ENCODE measurements at places on chromosomes 2 and 18.

DNA sequence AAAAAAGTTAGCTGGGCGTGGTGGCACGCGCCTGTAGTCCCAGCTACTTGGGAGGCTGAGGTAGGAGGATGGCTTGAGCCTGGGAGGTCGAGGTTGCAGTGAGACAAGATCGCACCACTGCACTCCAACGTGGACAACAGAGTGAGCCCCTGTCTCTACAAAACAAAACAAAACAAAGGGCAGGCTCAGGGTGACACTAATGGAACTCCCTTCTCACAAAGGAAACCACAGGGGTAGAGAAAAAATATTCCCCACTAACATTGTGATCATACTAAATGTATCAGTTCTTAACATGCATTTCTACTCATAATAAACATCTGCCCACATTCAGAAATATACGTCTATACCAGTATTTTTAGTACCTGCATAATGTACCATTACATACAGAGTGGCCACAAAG, 21.1 kb downstream of the STAM2 start:
- DNase-seq: no peak

DNA sequence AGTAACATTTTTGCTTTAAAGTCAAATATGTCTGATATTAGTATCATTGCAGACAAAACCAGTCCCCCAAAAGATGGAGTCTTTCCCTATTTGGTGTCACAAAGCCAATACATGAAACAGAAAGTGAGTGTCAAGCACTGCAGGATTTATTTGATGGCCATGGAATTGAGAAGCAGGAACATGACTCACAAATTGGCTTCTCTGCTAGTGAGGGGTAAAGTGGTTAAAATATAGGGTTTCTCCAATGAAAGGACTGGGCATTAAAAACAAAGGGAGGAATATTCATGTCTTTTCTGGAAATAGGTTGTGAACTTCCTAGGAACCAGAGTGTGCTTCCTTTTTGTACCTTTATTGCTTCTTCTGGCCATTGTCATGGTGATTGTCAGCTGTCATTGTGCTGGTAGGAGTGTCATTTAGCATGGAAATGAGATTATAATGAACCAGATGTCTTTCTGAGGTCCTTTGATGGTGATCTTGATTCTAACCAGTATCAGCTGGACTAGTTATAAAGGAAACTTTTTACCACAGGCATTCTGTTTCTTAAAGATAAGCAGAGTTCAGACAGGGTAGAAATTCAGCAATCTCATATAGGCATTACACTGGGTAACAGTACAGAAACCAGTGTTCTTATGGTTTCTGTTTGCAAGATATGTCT, 4.1 kb downstream of the REG1B start:
- no peak for DNase-seq

- DNase-seq: no peak
These were observed 39.9 kb downstream of the BUB1 start for GRCh38 chr2:110638004-110638403.

DNA sequence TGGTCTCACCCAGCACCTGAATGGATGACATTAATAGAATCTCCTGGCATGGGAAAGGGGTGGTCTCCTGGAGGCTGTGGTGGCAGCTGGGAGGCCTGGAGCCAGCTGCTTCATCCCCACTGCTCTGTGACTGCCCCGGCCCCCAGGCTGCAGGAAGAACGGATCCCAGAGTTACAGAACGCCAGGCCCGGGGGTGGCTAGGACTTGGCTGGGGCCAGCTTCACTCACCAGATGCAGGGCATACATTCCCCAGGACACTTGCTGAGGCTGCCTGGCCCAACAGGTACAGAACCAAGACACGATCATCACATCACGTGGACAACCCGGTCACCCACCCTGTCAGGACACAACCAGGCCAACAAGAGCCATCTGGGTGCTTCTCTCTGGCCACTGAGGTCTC, 178.6 kb upstream of the SALL3 start:
- no peak for DNase-seq

DNA sequence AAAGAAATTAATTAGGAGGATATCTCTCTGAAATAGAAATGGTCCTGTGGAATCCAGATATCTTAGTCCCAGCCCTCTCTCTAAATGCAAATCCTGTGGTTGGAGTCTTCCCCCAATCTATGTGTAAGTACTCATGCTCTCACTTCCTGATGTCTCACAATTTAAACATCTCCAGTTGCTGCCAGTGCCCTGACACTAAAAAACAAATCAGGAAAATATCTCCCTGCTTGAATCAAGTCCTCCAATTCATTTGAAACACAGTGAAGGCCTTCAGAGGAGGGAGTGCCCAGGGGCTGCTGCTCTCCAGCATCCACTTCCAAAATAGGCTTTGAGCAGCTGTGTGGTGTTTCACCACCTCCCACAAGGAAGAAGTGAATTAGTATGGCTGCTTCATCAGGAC, 413.8 kb downstream of the RAD51AP2 start:
- no peak for DNase-seq

GRCh38 chr2:235048549-235048948, 96.7 kb downstream of the SH3BP4 start:
- DNase-seq: no peak

DNA sequence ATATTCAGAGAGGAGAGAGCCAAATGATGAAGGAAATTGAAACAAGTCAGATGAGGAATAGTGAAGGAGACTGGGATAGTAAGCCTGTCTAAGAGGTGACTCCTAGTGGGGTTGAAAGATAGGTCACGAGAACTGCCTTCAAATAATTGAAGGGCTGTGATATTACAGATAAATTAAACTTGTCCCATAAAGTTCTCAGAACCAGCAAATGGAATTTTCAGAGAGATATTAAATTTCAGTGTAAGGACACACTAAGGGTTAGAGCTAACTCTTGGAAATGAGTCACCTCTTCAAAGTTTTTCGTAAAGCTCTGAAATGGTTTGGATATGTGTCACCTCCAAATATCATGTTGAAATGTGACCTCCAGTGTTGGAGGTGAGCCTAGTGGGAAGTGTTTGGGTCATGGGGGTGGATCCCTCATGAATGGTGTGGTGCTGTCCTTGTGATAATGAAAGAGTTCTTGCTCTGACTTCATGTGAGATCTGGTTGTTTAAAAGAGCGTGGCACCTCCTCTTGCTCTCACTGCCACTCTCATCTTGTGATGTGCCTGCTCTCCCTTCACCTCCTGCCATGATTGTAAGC, 87.3 kb downstream of the BABAM2 start:
- no peak for DNase-seq

DNA sequence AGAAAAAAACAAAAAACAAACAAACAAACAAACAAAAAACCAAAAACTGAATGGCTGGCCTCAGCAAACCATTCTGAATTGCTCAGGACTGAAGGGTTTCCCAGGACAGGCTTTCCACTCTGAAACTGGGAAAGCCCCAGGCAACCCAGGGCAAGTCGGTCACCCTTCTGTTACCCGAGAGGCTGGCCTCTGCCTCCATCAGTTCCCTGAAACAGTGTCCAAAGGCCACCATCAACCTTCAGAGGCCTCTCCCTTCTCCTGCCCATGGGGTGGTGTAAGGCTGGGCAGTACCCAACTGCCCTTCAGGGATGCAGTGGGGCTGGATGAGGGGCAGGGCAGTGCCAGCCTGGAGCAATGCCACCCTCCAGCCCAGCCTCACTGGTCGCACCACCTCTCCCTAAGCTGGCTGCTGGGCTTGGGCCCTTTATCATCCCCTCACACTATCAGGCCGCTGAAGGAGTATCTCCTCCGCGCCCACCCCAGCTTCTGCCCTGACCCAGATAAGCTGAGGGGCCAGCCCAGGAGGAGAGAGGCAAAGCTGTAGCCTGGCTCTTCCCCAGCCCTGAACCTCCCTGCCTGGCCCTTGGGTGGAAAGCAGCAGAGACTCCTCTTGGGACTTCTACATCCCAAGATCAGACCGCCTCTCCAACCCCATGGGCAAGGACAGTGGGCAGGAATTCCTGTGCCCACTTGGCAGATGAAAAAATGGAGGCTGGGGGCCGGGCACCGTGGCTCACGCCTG, 35.9 kb downstream of the ZFP36L2 start:
- no peak for DNase-seq

- no peak for DNase-seq
These were observed 611 bp downstream of the TCF7L1 start for GRCh38 chr2:85133751-85134254.

DNA sequence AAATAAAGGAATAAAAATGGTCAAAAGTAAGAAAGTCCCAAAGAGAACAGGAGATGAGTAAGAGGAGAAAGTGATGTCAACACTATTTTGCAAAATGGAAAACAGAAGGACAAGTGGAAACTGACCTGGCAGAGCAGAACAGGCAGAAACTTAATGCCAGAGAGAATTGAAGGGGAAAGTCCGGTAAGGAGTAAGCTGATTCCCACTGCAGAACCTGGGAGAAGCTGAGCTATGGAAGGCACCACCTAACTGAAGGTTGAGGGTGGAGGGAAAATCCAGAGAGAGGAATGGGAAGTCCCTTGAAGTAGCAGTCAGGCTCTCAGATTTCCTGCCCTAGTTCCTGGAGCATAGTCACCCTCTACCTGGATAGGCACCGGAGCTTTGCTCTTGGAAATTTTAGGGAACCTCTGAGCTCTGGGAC, 59.8 kb downstream of the MOGAT1 start:
- DNase-seq: no peak

Measured in NCI-H1436 treated with DMSO at 0.1 percent for 48 hours (cell line).